ENCODE measurements at places on chromosomes 12 and 14.
A peak's percentile ranks its signal among the peaks of the same experiment; 100 is the strongest.

GRCh38 chr12:4121506-4122020 is 152.0 kb upstream of the CCND2 start:
- DNase-seq = no peak

DNA sequence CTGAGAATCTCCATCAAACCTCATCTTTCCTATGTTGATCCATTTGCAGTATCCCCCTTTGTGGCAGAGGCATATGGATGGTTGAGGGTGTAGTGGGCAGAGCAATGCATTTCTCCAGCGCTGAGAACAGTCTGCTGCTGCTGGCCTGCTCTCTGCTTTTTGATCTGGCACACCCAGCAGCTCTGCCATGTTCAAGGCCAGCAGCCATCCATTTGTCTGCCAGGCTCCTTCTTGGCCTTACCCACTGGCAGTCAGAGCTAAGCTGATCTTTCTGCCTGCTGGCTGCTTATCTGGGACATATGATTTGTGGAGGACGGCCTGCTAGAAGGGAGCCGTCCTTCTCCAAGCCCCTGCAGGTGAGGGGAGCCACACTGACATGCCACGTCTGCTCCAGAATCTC is 17.0 kb downstream of the NPC2 start:
- no peak for DNase-seq

- no peak for DNase-seq
Observed at GRCh38 chr12:115504306-115505290, 772.9 kb downstream of the MED13L start.

GRCh38 chr12:58640314-58640713 is 280.0 kb downstream of the LRIG3 start:
- DNase-seq = no peak

DNA sequence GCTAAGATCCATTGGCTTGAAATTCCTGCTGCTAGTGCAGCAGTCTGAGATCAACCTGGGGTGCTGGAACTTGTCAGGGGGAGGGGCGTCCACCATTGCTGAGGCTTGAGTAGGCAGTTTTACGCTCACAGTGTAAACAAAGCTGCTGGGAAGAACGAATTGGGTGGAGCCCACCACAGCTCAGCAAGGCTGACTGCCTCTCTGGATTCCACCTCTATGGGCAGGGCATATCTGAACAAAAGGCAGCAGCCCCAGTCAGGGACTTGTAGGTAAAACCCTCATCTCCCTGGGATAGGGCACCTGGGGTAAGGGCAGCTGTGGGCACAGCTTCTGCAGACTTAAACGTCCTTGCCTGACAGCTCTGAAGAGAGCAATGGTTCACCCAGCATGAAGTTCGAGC is 191.7 kb downstream of the ALG10B start:
- DNase-seq = no peak

- no peak for DNase-seq
Observed at GRCh38 chr14:20306079-20306423, 300 bp upstream of the TTC5 start.

DNA sequence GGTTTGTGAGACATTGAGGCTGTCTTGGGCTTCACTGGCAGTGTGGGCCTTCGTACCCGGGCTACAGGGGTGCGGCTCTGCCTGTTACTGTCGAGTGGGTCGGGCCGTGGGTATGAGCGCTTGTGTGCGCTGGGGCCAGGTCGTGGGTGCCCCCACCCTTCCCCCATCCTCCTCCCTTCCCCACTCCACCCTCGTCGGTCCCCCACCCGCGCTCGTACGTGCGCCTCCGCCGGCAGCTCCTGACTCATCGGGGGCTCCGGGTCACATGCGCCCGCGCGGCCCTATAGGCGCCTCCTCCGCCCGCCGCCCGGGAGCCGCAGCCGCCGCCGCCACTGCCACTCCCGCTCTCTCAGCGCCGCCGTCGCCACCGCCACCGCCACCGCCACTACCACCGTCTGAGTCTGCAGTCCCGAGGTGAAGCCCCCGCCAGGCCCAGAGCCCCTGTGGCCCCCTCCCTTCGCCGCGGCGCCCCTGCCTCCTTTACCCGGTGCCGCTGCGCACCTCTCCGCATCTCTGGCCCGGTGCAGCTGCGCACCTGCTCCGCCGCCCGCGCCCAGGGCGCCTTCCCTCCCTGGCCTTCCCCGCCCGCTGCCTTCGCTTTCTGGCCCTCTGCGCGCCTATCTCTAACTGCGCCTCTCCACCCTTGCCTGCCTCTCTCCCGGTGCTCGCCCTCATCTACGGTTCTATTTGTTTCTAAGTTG is at the start of gene ENO2:
Gene ENO2 (plus strand): TSS at position 335 of the 701 bp plus-strand sequence. CDS start 1,253 bp downstream, outside the sequence.
- peak; percentile 85 for DNase-seq

GRCh38 chr12:47910486-47910885 is 5.7 kb upstream of the VDR start:
- DNase-seq = no peak

DNA sequence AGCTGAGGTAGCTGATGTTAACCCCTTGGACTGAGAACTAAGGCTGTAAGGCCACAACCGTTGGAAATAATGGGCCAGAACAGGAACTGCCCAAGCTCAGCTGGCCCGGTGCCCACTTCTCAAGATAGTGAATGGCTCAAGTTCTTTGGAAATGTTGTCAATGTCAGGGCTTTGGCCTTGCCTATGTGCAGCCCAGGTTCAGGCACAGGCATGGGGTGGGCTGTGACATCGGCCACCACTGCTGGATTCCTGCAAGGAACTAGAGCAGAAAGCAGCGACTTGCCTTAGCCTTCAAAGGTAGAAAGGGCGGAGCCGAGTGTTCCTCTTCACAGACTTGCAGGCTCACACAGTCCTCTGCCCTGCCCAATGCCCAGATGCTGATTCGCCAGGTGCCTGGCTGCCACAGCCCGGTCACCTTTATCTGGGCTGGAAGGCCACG is 291.2 kb downstream of the ZFP36L1 start:
- no peak for DNase-seq

- no peak for DNase-seq
Observed at GRCh38 chr12:10372559-10372958, 17.3 kb downstream of the KLRK1 start.

DNA sequence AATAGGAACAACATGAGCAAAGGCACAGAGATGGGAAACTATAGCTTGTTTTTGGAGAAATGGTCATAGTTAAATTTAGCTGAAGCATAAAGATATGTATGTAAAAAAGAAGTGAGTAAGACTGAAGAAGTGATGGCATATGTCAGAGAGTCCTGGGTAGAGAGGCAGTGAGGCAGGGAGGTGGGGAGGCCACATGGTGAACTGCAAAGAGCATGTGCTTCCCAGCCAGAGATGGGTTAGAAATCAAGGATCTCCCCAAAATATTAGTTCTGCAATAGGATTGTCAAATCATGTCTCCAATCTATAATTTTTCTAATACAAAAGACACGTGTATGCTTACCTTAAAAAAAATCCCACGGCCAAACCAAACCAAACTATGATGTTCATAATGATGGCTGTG is 82.1 kb upstream of the STXBP6 start:
- DNase-seq = no peak

- DNase-seq = no peak
Observed at GRCh38 chr14:70023871-70024270, 144.7 kb downstream of the SMOC1 start.

GRCh38 chr12:26807292-26807691 is 25.7 kb downstream of the ITPR2 start:
- DNase-seq = no peak
